GOT3 (cell line): ENCODE measurements at places on chromosomes 7 and 10.

GRCh38 chr10:59240582-59241183 is 64.2 kb downstream of the PHYHIPL start:
- no peak for DNase-seq

- DNase-seq, result no peak
Observed at GRCh38 chr10:126391192-126391885, 3.1 kb upstream of the ADAM12 start.

GRCh38 chr7:155680864-155681263 is 36.4 kb downstream of the RBM33 start:
- DNase-seq, result no peak

DNA sequence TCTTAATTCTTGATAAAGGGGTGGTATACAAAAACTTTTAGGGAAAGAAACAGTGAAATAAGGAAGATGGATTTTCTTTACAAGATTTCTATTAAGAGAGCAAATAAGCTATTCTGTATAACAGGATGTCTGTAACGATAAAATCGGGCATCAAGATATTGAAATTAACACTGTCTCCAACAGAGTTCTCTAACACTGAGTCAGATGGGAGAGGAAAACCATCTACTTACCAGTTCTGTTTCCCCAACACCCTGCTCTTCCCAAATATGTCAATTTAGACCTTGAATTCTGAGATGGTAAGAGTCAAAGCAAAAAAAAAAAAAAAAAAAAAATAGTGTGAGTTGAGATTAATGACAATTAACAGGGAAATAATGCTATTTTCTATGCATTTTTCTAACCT is 23.0 kb downstream of the SMURF1 start:
- no peak for DNase-seq

GRCh38 chr7:122675011-122675410 is 23.9 kb downstream of the RNF133 start:
- no peak for DNase-seq

DNA sequence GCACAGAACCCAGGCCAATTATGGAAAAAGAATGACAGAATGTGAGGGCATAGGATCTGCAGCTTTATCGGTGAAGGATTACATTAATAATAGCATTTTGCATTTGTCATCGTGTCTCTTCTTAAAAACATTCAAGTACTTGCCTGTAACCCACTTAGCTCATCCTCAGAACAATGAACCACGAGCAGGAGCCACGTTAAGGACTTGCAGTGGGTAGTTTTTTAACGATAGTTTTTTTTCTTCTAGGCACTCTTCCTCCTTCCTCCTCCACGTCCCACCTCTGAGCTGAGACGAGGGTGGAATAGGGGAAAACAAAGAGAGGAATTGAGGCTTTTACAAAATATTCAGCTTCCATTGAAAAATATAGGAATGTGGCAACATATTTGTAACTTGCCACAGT is 27.1 kb downstream of the CDHR3 start:
- no peak for DNase-seq

- DNase-seq, result peak; percentile 50
Observed at GRCh38 chr10:14954001-14954770, at the start of gene DCLRE1C. Gene DCLRE1C, minus strand, starts transcription at chr10:14954096. Its CDS starts 86 bp downstream, at chr10:14954010.

DNA sequence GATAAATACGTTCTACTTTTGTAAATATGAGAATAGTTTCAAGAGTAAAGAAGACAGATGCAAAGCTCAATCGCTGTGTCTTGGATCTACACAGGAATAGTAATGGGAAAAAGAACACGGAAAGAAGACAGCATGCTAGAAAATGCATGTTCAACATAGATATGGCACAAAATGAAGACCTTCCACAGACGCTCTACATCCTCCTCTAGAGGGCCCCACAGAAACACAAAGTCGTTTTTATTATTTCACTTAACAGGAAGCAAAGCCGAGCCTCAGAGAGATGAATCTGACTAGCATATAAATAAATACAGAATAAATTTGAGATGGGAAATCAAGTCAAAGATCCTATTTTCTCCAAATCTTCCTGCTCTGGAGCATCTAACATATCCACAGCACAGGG is 292.6 kb downstream of the PARD3 start:
- DNase-seq, result no peak

GRCh38 chr7:132825222-132825621 is 249.0 kb upstream of the PLXNA4 start:
- no peak for DNase-seq

GRCh38 chr7:136114966-136115762 is 138.0 kb upstream of the MTPN start:
- DNase-seq, result peak; percentile 1

GRCh38 chr10:101195921-101196320 is 33.3 kb downstream of the LBX1 start:
- DNase-seq, result no peak

- DNase-seq, result no peak
Observed at GRCh38 chr7:109864230-109864629, 1226.7 kb upstream of the LRRN3 start.

DNA sequence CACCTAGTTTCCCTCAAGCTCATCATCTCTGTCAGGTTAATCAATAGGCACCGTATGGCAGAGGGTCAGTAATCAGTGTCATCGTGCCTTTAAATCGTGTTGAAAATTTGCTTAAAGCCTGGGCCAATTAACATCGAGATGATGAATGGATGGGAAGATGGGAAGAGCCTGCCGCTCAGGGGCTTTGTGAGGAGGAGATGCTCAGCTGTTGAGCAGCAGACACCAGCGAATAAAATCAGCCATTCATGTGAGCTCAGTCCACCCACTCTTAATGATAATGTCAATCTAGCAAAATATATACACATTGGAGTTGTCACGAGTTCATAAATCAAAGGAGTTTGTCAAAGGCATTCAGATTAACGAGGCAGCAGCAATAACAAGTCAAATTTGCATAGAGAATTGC is 97.7 kb downstream of the BTRC start:
- DNase-seq, result no peak

DNA sequence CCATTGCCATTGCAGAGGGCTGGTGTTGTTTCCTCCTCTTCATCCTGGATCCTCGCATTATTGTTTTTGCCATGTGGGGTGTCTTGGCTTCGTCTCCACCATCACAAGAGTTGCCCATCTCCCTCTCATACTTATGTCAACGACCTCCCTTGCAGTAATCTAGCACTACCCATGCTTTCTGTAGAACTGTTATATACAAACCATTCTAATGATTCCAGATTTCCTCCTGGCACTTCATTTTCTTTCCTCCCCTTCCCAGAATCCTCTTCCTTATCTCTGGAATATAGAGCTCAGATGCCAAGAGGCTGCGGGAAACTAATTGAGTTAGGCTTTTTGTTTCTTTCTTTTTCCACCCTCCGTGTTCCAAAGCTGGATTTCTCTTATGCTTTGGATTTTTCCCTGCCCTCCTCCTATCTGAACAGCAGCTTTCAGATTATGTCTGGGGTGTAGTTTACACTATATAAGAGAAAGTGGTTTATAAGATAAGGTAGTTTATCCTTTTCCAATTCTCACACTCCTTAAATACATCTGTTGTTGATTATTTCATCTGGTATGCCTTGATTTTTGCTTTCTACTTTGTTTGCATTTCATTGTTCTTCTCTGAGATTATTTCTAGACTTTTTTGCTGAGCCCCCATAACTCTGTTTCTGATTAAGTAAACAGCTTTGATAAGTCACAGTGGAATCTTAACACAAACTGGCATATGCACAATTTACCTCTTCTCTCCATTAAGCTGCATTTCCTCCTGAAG is 264.1 kb downstream of the BICC1 start:
- DNase-seq, result no peak

DNA sequence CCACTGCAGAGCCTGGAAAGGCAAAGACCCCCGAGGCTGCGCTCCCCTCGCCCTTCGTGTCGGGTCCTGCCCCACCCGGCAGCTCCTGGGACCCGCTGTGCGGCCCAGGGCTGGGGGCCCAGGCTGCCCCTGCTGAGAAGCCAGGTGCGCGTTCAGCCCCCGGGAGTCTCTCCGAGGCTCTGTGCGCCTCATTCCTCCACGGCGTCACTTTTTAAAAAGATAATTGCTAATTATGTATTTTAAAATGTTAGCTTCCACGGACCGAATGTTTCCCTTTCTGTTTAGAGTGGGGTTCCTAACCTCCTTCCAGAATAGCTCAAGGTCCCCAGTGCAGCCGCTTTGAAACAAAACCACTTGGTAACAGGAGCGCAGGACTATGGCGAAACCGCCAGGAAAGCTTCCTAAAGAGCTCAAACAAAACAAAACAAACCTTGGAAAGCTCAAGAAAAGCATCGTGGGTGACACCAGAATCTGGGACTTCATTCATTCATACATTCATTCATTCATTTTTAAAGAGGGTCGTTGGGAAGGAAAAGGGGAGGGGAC is 45.6 kb downstream of the PDIA4 start:
- no peak for DNase-seq

DNA sequence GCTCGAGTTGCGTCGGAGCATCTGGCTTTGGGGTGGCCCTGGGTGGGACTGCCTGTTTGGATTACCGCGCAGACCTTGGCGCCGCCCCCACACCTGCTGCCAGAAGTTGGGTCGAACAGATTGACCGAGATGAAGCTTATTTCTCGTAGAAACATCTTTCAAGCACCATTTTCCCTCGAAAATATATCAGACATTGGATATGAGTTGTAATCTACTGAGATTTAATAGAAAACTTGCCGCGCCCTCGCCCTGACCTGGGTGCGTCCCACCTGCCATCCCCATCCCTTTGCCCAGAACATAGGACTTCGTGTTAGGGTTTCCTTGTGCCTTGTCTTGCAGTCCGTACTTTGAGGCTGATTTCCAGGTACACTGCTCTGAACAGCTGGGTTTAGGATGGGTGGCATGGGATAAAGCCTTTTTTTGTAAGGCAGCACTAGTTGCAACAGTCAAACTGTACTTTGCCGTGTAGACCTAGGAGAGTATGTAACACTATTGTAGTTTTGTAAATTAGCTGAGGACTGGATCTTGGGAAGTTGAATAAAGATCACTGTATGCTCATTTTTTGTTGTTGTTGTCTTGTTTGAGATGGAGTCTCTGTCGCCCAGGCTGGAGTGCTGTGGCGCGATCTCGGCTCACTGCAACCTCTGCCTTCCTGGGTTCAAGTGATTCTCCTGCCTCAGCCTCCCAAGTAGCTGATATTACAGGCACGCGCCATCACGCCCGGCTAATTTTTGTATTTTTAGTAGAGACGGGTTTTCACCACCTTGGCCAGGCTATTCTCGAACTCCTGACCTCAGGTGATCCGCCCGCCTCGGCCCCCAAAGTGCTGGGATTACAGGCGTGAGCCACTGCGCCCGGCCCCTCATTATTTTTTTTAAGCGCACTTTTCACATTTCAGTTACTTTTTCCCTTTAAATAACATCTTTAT is 978 bp downstream of the OGDH start:
- DNase-seq, result no peak

DNA sequence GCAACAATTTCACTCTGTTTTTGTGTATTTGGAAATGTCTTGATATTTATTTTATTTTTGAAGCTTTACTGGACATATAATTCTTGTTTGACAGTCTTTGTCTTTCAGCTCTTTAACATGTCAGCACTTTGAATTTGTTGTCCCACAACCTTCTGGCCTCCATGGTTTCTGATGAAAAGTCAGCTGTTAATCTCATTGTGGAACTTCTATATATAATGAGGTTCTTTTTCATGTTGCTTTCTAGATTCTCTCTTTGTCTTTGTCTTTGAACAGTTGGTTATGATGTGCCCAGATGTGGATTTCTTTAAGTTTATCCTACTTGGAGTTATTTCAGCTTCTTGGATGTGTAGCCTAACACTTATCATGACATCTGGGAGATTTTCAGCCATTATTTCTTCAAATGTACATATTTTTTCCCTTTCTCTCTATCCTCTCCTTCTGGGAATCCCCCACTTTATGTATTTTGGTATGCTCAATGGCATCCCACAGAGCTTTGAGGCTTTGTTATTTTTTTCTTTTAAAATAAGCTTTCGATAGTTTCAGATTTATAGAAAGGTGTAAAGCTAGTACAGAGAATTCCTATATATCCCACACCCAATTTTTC is 9.5 kb upstream of the LMTK2 start:
- no peak for DNase-seq

- no peak for DNase-seq
Observed at GRCh38 chr7:108099713-108100112, 30.4 kb downstream of the LAMB4 start.

GRCh38 chr7:141562972-141563371 is 11.8 kb downstream of the AGK start:
- no peak for DNase-seq

- DNase-seq, result no peak
Observed at GRCh38 chr7:128191136-128191844, 49.8 kb upstream of the LEP start.

GRCh38 chr10:11009471-11010308 is 8.0 kb upstream of the CELF2 start:
- no peak for DNase-seq

DNA sequence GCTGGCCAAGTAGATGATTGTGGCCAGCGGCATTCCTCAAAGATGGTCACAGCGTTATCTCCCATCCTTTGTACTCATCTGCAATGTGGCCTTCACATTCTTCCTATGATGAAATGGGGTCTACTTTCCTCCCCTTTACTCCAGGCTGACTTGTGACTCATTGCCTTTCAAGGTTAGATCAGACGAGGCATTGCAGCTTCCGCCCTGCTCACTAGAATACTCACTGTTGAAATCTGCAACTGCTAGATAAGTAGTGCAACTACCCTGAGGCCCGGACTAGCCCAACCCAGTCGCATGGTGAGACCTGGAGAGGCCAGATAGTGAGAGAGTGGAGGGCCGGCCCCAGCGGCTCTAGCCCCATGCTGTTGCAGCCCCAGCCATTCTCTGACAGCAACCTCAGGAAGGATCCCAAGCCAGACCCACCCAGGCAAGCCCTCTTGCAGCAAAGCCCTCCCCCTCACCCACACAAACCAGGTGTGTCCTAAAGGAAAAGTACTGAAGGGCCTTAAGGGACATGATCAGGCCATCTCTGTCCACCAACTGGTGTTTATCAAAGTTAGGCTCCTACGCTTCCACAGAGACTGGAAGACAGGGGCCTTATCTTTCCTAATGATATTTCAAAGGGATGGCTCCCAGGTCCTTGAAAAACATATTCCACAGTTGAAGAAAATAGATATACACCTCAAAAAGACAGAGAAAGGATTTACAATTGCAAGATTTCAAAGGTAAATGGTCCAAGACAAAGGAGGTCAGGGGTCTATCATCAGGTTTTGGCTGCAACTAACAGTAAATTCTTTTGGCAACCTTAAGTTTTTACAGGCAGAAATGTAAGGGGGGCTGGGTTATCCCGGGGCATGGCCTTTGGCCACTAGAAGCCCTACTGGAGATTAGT is 107.2 kb upstream of the TRIM24 start:
- no peak for DNase-seq

- no peak for DNase-seq
Observed at GRCh38 chr7:17123020-17123419, 175.4 kb upstream of the AHR start.
